ENCODE measurements at places on chromosomes 2 and 18.

DNA sequence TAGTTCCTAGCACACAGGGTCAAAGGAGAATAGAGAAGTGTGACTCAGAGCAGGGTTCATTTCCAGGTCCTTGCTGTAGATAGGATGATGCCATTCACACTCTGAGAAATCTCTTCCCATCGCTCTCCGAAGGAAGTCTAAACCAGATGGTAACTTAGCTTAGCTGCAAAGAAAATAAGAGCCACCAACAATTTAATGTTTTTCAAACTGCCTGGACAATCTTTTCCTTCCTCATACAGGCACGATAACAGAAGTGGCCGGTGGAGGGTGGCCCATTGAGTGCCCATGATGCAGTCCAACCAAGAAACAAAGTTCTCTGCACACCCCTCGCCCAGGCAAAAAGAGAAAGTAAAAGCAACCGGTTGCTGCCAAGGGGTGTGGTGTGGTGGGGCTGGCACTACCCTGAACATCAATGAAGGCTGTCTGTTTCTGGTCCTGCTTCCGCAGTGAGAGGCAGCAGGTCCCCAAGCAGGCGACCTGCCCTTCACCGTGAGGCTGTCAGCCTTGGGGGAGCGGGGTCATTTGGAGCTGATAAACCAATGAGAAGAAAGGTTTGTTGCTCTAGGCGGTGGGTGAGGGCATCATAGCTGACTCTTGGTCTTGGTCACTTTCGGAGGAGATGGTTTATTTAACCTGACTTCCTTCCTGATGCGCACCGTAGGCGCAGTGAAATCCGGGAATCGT, 105.6 kb upstream of the CD302 start:
- DNase-seq: peak; percentile 79

DNA sequence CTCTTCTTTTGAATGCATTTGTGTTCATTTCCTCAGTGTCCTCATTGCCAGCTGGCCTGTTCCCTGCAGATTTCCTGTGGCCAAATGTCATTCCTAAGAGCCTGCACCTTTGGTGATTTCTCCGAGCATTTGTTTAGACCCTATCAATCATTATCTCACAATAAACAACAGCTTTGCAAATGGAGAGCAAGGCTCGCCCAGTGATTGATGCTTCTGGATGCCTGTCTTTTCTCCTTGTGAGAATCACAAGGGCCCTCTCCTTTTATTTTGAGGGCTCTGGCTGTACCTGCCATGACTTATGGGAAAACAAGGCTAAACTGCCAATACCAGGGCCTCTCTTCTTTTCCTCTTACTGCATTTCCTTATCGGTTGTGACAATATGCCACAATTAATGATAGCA, 1454.4 kb upstream of the CELF4 start:
- no peak for DNase-seq

DNA sequence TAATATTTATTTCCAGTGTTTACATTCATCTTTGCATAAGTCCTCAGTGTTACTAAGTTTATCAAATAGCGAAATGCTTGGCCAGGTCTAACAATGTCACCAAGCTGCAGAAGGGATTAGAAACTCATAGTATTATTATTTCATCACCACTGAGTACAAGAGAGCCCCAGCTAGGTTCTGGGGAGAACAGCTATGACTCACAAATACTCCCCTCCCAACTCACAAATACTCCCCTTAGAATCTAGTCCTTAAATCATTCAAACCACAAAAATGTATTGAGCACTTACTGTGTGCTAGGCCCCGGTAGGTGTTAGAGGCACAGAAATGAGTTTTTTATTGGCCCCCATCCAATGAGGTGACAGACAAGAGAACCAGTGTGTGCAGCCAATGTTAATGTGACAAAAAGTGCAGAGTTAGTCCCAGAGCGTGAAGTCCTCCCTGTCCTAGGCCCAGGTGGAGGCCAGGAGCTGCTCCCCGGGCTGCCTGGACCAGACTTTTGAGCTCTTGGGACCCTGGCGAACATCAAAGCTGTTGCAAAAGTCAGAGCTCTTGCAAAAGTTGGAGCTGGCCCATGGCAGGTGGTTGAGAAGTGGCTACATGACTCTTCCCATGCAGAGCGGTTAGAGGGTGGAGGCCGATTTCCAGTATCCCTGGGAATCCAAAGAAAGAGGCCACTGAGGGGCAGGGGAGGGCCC, 9.8 kb downstream of the STEAP3 start:
- no peak for DNase-seq

GRCh38 chr18:46429649-46430224, 227.3 kb downstream of the LOXHD1 start:
- no peak for DNase-seq

- no peak for DNase-seq
Measured at GRCh38 chr18:78689606-78690005, 290.0 kb upstream of the SALL3 start.

DNA sequence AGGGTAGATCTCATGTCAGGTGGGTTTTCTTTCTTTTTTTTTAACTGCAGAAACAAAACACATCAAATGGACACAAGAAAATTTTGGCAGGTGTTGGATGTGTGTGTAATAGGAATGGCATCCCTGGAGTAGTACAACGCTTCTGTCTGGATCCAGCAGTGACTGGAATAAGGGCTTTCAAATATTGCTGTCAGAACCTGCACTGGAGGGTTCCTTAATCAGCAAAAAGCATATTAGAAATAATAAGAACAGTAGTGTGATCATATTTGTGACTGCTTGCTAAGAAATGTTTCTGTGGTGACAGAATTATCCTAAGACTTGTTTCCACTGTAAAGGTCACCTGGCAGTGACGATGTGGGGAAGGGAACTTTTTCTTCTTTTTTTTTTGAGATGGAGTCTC, 30.8 kb downstream of the CREG2 start:
- no peak for DNase-seq

DNA sequence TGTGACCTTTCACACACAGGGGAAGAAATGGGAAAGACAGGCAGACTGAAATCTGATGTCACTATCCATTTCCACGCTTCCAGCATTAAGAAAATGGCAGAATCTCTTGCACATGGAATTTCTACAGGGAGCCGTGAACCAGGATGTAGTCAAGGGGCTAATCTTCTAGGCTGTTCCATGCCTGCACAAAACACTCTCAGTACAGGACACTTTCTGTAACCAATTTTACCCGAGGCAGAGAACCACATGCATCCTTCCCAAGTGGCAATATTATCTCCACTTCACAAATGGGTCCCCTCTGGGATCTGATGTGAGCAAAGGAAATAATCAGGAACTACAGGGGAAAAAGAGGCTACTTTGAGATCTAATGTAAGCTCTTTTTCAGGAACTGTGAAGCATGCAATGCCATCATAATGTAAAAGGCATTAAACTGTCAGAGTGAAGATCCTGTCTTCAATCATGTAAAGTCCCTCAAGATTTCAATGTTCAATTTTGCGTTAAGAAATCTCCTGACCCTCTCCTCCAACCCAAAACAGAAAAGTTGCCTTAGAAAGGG, 236.9 kb downstream of the RBM43 start:
- no peak for DNase-seq

DNA sequence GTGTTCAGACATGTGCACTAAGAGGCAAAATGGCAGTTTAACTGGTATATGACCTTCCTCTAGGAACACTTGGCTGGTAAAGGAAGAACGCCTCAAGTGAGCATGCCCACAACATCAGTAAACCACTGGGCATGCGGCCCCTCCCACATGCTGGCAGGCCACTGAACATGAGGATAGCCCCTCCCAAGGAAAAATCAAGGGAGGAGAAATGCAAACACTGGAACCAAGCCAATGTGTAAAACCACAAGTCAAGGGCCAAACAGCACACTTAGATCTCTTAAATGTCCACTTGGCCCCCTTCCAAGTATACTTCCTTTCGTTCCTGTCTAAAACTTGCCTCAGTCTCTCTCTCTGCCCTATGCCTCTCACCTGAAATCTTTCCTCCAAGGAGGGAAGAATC, 980.8 kb downstream of the TSN start:
- DNase-seq: no peak

- peak; percentile 63 for DNase-seq
Measured at GRCh38 chr2:206160125-206160806, 571 bp downstream of the EEF1B2 start.

DNA sequence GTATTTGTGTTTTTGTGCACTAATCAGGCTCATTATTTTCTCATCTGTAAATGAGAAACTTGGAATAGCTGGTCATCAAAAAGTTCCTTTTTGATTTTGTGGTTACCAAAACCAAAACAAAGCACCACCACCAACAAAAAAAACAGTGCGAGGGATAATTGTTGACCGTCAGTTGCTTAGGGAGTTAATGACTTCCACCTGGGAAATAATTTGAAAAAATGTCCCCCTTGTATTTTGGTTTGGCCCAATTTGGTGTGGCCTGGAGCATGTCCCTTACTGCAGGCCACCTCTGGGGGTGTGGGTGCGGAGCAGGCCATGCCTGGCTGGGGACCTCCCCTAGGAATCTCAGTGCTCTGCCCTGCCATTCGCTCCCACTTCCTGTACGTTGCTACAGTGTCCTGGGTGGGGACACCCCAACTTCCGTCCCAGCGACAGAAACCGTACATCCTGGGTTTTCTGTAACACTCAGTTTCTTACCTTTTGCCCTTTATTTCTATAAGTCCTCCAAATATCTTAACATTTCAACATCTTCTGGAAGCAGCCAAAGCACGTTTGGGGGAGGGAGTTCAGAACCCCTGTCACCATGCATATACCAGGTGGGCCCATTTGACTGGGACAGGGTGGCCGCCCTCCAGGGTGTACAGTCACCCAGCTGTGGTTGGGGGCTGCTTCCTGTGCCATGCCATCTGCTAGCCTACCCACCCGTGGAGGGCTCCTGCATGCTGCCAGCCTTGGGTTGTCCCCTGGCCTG, 31.3 kb downstream of the NCK2 start:
- peak; percentile 54 for DNase-seq

DNA sequence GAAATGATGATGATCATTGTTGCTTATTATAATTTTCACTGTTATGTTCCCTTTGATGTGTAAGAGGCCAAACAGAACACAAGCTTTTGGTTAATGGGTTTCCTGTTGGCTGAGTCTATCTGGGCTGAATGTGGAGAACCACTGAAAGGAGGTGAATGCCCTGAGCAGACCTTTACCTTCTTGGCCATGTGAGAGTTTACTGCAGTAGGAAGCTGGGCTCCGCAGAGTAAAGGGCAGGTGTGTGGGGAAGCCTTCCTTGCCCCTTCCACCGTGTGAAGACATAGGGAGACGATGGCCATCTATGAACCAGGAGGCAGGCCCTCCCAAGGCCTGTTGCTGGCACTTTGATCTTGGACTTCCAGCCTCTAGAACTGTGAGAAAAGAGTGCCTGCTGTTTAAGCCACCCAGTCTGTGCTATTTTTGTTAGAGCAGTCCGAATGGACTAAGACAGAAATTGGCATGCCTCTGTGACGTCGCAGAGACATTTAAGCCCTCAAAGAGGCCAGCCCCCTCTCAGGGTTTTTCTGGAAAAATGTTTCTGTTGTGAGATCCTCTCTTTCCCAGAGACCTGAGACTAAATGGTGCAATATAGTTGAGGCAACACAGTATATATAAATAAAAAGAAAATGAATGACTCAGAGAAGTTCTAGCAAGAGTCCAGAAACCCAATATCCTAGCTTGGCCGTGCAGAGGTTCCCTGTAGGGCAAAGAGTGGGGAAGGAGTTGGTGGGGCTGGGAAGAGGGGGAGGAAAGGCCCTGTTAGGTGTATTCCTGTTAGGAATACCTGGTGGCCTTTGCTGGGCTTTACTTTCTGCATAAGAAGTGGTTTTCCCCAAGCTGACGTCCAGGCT, 121.9 kb upstream of the LGALSL start:
- DNase-seq: no peak

DNA sequence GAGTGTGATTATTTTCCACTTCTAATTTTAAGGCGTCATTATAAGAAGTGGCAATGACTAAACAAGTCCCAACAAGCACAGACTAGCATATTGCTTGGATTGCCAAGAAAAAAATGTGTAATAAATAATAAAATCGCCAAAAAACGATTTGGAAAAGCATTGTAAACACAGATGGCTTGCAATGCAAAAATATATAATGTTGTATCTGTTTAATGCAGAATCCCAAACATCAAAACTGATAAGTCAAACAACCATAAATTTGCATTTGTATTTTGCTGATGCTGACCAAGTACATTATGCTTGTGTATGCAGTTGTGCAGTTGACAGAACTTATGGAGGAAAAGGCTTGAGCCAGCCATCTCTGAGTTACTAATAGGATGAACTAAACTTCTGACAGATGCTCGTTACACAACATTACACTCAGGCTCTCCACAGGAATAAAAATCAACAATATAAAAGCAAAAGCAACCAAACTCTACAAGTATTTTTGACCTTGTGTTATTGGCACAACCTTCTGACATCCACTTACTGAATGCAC, 68.1 kb downstream of the DNER start:
- no peak for DNase-seq

- no peak for DNase-seq
Measured at GRCh38 chr18:55141318-55141717, 182.1 kb upstream of the CCDC68 start.

DNA sequence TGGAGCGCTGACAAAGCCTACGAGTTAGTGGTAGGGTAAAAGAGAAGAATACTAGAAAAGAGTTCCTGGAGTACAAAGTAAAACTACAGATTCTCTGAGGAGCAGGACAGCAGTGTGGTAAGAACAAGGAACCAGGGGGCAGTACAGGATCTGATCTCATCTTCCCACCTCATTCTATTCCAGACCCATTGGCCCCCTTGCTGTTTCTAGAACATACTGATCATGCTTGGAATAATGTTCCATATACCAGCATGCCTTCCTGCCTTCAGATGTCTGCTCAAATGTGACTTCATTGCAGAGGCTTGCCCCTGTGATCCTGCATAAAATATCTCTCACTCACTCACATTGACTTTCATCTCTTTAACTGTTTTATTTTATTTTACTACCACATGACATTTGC, 19.3 kb downstream of the MSGN1 start:
- no peak for DNase-seq

DNA sequence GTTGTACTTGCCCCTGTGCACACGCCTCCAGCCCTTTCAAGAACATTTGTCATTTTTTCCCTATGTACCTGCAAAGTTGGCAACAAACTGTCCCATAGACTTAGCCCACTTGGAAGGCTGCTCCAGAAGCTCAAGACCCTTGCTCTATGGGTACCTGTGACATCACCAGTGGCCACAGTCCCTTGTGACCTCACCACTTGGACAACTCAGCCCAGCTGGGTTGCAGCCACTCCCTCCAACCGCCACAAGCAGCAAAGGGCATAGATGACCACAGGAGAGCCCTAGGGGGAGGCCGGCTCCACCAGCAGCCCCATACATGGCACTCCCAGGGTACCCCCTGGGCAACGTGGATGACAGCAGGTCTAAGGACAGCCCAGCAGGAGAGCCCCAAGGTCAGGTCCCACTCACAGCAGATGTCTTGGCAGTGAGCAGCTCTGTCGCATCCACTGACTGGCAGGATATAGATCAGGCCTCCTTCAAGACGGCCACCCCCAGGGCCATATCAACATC, at the start of gene TEX44:
Gene TEX44 (plus strand): TSS at position 229 of the 510 bp plus-strand sequence. CDS start 88 bp downstream, at position 317.
- DNase-seq: no peak

DNA sequence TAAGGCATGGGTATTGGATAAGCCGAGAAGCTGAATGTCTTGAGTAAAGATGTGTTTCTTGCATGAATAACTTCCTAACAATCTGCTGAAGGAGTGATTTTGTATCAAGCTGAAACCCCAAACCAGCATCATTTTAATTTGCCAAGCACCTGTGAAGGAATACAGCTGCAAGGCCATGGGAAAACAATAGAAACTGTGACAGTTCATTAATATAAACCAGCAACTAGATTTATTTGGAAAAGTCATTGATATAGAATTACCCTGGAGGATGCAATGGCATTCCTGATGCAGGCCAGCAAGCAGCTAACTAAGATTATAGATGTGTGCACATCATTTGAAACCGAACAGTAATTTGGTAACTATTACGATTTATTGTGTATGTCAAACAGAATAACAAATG, 155.7 kb upstream of the TCF4 start:
- DNase-seq: no peak

All from CD8-positive, alpha-beta memory T cell (primary cell).